NCI-H2029 treated with DMSO at 0.1 percent for 48 hours (cell line): ENCODE measurements at places on chromosomes 16 and 17.

- no peak for DNase-seq
These were observed 3.0 kb upstream of the NRN1L start for GRCh38 chr16:67881621-67882161.

GRCh38 chr17:37025847-37026530 is 77.2 kb downstream of the AATF start:
- DNase-seq = no peak

DNA sequence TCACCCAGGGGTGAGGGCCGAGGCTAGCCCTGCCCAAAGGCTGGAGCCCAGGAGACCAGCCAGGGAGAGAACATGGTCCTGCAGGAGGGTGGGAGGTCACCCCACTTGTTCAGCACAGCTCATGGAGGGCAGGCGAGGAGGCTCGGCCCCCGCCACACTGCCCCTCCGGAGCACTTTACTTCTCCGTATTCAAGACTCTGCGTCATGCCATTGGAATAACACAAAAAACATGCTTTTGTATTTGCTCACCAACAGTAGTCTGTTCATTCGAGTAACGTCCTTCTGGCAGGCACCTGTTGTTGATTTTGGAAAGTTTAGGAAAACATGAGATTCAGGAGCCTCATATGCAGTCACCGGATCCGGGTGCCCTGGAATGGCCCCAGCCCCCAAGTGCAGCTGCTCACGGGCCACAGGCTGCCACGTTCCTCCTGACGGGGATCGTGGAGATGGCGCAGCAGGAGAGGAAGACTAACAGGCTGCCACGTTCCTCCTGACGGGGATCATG is 81.1 kb upstream of the DNAH17 start:
- DNase-seq = no peak

DNA sequence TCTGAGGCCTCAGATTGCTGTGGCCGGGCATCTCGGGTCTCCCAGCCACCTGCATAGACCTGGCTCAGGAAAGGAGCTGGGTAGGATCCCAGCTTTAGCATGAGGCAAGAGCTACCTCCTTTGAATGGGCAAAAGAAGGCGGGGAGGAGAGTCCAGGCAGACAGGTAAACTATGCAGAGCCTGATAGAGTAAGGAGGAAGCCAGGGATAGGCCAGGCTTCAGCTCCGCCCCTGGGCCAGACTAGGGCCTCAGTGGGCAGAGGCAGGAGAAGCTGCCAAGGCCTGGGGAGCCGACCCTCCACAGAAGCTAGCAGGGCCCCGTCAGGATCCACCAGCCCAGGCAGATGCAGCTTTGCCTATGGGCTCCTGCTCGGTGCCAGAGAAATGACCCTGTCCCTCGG is 22.6 kb upstream of the UBE2G1 start:
- no peak for DNase-seq

- no peak for DNase-seq
These were observed 1.5 kb downstream of the ABCC3 start for GRCh38 chr17:50635982-50636803.

GRCh38 chr17:57455063-57455914 is 199.0 kb downstream of the MSI2 start:
- DNase-seq = no peak

DNA sequence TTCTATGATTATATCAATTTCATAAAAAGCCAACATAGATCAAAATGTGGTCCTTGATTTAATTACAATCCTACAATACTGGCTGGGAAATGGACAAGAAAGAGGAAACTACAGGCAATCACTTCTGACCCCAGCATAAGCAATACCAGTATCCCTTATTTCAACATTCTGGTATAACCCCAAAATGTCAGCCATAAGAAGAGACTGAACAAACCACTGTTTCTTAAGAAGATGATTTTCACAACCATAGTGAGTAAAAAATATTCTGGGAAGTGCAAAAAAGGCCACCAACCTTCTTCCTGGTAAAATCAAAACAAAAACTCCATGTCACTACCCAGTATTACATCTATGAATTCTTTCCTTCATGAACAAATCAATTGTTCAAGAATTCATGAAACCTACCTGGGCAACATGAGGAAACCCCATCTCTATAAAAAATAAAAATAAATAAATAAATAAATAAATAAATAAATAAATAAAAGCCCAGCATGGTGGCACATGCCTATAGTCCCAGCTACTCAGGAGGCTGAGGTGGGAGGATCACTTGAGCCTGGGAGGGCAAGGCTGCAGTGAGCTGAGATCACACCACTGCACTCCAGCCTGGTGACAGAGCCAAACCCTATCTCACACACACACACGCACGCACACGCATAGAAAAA is 7.5 kb downstream of the N4BP1 start:
- no peak for DNase-seq
